Fibroblast of skin of abdomen (primary cell): ENCODE measurements at places on chromosomes 7 and 10.
A peak's percentile ranks its signal among the peaks of the same experiment; 100 is the strongest.

DNA sequence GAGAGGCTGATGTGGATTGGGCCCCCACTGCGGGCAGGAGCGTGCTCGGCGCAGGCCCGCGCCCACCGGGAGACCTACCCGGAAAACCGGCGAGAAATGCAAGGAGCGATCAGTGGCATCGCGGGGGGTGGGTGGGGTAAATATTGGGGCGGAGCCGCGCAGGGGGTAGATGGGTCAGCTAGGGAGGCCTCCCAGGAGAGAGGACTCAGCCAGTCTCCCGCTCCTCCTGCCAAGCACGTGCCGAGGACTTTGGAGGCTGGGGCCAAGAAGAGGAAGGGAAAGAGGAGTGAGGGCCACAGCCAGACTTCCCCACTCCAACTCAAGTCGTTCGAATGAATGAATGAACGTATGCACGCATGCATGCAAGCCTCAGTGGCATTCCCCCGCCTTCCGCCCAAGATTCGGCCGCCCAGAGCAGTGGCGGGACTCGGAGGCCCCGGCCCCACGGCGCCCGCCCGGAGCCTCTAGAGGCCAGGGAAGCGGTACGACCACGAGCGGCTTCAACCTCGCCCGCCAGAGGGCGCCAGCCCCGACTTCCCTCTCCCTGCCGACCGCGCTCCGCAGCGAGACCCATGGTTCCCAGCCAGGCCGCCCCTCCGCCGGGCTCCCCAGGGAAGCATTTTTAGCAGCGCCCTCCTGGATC is 3.6 kb downstream of the NPM3 start:
- DNase-seq = peak; percentile 53

DNA sequence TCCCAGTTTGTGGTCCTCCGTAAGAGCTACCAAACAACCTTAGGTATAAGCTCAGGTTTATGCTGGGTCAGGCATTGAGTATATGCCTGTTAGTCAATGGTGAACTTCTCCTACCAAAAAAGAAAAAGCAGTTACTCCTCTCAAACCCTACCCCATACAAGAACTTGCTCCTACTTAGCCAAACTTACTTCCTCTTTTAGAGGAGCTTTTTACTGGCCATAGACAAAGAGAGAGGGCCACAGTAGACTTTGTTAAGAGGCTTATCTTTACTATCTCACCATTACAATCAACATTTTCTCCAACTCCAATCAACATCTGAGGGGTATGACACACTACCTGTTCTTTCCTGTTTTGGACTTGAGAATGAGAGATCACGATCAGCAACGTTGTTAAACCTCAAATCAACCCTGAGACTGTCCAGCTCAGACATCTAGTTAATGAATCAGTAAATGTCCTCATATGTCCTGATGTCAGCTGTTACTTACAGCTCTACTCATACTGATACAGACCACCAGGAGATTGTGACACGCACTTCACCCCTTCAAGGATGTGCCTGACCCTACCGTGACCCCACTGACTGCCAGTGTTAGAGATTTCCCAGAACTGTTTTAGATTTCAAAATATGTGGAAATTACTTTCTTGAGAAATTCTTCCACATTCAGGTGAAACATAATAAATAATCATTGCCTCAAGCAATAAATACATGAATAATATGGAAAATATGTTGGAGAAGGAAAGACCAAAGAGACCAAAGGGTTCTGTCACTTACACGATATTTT is 18.4 kb upstream of the CCDC71L start:
- peak; percentile 77 for DNase-seq

- no peak for DNase-seq
These were observed 5.7 kb downstream of the CHST3 start for GRCh38 chr10:71969929-71970328.

- no peak for DNase-seq
These were observed 295.4 kb upstream of the NPSR1 start for GRCh38 chr7:34362621-34363020.

GRCh38 chr10:72814099-72814790 is 79.3 kb upstream of the OIT3 start:
- no peak for DNase-seq
